ENCODE measurements at places on chromosomes 12 and 14.

- no peak for DNase-seq
Observed at GRCh38 chr12:50387487-50387886, 8.9 kb downstream of the FAM186A start.

DNA sequence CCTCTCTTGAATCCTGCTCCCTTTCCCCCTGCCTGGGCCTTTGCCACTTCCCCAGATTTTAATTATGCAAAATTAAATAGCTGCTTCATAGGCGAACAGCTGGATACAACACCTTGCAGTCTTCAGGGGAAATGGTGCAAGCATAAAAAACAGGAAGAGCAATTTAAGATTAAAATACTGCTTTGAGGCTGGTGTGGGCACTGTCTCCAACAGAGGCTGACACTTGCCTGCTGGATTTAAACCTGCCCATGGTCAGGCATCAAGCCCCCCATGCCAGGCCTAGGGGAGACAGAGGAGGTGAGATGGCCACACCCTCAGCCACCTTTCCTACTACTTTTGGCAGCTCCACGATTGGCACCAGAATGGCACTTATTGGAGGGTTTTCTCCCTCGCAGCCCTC lies 110.1 kb upstream of the DIO3 start:
- no peak for DNase-seq

DNA sequence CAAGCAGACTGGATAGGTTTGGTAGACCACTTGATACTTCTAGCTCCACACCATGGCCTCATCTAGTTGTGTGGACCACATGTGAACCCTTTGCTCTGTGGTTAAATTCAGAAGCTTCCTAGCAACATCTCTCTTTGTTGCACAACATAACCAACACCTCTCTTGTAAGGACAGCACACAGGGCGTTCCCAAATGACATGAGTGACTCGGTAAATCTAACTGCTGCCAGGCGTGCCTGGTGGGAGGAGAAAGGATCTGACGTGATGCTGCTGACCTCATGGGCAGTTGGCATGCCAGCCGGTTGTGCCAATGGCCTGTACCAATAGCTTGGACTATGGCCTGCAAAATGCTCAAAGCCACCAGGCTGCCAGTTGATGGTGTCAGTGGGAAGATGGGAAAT lies 93.8 kb downstream of the CPSF2 start:
- no peak for DNase-seq

GRCh38 chr12:102781117-102781516 lies 135.9 kb downstream of the PAH start:
- DNase-seq: no peak

DNA sequence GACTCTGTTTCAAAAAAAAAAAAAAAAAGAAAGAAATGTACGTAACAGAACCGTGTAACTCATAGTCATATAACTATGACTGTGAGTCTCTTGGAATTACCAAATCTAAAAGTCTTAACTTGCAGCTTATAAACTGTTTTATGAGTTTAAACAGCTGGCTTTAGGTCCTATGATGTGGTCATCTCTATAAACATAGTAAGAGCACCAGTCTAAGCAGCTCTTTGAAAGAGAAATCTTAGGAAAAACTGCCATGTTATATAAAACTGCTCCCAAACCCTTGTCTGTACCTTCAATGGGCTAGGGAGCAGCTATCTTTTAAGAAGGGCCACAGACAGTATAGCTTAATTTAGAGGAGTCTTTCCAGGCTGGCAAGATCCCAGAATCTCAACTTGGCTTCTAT lies 115.5 kb upstream of the AEBP2 start:
- no peak for DNase-seq

GRCh38 chr12:38162708-38163441 lies 153.7 kb upstream of the ALG10B start:
- no peak for DNase-seq

- DNase-seq: no peak
Observed at GRCh38 chr12:74066476-74066875, 471.2 kb upstream of the ATXN7L3B start.

DNA sequence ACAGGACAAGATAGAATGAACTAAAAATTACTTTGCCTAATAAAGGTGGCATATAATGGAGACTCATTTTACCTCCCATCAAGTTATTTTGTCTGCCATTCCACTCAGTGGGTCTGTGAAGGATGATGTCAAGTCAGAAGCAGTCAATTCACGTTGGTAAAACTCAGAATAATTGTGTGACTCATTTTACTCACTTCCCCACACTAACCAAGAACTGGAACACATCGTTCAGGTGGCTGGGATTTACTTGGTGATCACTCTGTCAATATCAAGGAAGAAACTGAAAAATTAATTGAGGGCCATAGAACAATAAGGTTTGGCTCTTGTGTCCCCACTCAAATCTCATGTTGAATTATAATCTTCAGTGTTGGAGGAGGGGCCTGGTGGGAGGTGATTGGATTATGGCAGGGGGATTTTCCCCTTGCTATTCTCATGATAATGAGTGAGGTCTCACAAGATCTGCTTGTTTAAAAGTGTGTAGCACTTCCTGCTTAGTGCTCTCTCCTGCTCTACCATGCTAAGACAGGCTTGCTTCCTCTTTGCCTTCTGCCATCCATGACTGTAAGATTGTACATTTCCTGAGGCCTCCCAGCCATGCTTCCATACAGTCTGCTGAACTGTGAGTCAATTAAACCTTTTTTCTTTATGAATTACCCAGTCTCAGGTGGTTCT lies 35.7 kb upstream of the GTF2A1 start:
- no peak for DNase-seq

- DNase-seq: no peak
Observed at GRCh38 chr14:104432611-104433231, 146.8 kb upstream of the C14orf180 start.

GRCh38 chr14:105865266-105865903 lies 339.0 kb downstream of the TMEM121 start:
- no peak for DNase-seq

- DNase-seq: no peak
Observed at GRCh38 chr12:120762086-120762485, 36.5 kb downstream of the ACADS start.

GRCh38 chr12:117040496-117040895 lies 58.7 kb downstream of the TESC start:
- DNase-seq: no peak

DNA sequence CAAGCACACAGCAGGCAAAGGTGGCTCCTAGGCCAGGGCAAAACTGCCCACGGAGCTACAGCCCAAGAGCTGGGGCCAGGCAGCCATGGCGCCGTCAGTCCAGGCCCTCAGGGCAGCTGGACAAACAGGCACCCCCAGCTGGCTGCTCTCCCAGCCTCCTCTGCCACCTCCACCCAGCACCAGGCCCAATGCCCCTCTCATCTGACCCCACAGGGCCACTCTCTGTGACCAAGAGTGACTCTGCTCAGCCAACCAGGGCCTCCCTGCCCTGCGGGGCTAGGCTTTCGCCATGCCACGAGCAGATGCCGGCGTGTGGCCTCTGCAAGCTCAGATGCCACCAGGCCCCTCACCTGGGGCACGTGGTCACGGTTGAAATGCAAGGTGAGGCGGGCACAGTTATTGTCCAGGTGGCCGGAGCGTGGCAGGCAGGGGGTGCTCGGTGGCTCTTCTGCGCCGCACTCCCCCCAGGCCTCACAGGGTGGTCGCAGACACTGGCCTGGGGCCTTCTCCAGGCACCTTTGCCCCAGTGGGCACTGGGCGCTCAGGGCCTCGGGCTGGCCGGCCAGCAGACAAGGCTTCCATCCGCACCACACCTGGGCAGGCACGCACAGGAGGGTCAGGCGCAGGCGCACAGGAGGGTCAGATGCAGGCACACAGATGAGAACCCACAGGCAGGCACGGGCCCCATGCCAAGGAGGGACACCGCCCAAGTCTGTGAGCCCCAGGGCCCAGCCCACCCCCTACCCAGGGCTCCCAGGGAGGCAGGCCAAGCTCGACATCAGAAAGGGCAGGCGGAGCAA lies 23.0 kb downstream of the JAG2 start:
- DNase-seq: no peak

DNA sequence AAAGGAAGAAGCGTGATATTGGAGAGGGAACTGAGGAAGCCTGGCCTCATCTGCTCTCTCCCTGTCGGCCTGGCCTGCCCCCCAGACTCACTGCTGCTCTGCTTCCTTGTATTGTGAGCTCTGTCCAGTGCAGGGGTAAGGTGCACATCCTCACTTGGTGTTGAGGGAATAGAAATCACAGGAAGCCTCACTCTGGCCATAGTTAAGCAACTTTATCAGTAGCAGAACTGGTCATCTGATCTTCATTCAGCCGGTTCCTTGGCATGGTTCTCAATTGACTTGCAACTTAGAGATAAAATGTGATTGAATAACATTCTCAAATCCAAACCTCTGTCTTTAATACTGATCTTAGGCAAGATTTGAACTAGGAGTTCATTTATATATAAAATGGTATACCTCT lies 11.5 kb upstream of the CCDC175 start:
- no peak for DNase-seq

DNA sequence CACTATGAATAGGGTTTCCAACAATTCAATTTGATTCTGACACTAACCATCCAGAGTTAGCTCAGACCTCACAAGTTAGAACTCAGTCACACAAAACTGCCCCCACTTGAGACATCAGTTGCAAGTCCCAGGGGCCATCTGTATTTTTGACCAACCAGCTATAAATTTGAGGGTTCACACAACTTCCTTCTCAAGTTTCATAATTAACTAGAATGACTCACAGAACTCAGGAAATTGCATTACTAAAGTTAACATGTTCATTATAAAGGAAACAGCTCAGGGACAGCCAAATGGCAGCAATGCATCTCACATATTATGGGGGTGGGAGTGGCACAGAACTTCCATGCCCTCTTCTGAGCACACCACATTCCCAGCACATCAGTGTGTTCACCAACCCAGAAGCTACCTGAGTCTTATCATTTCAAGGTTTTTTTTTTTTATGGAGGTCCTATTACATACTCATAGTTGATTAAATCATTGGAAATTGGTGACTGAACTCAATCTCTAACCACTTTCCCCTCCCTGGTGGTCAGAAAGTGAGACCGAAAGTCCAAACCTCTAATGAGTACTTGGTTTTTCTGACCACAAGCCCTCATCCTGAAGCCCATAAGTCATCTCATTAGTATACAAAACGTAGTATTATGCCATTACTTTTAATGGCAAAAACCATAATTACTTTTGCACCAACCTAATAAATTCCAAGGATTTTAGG lies 1721.5 kb upstream of the SEL1L start:
- no peak for DNase-seq

DNA sequence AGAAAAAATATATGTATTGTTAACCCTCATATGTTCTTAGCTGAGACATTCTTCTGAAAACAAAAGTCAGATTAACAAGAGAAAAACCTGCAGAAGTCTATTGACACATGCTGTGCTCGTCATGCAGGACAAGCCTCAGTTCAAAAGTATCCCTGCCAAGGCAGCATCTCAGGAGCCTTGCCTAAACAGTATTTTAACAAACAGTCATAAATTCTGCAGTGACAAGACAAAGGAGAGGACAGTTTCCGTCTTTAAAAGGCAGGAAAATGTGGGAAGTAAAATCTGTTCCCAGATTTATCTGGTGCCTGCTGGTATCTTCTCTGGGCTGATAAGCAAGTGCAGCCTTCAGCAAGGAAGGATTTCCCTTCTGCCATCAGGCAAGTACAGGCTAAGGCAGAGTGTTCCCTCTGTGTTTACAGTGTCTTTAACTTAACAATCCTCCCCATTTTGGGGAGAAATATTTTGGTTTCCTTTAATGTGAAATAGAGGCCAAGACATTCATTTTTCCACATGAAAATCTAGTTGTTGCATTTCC lies 480.2 kb upstream of the CCDC196 start:
- DNase-seq: no peak

- no peak for DNase-seq
Observed at GRCh38 chr14:97315790-97316189, 518.6 kb downstream of the VRK1 start.

GRCh38 chr14:103700753-103701490 lies 14.3 kb downstream of the XRCC3 start:
- no peak for DNase-seq

- DNase-seq: no peak
Observed at GRCh38 chr12:76872415-76872814, 6.4 kb downstream of the CSRP2 start.

DNA sequence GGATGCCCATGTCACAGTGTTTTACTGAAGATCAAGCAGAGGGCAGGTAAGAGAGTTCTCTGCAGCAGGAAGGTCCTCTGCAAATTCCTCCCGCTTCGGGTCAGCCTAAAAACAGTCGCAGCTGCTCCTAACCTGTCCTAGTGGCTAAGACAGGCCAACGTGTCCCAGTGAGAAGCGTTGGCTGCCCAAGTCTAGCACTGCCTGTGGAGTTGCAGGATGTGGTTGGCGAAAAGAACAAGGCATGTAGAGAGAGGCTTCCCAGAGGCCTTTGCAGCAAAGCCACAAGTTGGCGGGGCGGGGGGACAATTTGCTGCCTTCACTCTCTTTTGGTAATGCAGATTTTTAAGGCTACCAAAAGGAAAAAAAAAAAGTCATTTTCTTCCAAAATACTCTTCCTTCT lies 340.1 kb downstream of the BCL11B start:
- DNase-seq: peak; percentile 87

DNA sequence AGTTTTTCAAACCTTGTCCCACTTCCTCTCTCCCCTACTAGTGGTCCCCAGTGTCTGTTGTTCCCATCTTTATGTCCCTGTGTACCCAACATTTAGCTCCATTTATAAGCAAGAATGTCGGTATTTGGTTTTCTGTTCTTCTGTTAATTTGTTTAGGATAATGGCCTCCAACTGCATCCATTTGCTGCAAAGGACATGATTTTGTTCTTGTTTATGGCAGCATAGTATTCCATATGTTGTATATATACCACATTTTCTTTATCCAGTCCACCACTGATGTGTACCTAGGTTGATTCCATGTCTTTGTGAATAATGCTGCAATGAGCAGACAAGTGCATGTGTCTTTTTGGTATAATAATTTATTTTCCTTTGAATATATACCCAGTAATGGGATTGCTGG lies 52.2 kb downstream of the FAM186A start:
- DNase-seq: no peak

GRCh38 chr12:69298947-69299346 lies 49.2 kb upstream of the LYZ start:
- DNase-seq: no peak

GRCh38 chr12:57485695-57486094 lies 2.2 kb upstream of the MARS1 start:
- DNase-seq: no peak

- peak; percentile 3 for DNase-seq
Observed at GRCh38 chr12:83823386-83824045, 1089.1 kb downstream of the SLC6A15 start.

DNA sequence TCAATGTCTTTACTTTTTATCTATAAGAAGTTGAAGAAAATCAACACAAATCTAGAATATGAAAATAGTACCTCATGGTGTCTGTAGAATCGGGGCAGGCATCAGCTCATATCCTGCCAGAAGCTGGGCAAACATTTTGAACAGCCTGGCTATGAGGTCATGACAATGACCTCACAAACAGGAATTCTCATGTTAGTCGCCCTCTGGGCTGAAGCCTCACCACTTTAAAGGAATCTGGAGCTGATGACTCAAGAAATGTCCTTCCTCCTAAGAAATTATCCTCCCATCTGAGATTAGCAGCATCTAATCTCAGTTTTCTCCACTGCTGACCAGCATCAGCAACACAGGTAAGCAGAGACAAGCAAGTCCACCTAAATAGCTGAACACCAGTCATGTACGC lies 27.1 kb downstream of the CLIP1 start:
- peak; percentile 10 for DNase-seq

Data from CD4-positive, alpha-beta T cell treated with Interleukin-6 for 4 hours (primary cell).